ENCODE measurements at places on chromosomes 4 and X.

DNA sequence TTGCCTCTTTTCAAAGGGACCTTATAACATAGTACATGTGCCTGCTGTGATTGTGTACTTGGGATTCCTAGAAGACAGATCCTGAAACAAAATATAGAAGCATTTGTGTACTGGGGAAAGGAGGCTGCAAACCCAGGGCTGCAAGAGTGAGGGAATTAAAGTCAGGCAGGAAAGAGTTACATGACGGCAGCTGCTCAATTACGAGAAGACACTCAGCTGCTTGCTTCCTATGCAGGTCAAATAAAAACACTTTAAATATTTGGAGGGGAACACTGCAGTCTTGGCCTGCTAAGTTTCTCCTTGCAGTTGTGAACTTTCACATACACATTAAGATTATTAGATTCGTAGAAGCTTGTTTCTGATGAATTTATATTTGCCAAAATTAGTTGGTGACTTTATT, 191.9 kb upstream of the CXCL13 start:
- no peak overlapping the region for H3K27ac ChIP-seq
- no peaks in the 10 kb centered on the region for H3K4me1 ChIP-seq
- no peak for DNase-seq
- H3K36me3 ChIP-seq: no peaks in the 10 kb centered on the region

DNA sequence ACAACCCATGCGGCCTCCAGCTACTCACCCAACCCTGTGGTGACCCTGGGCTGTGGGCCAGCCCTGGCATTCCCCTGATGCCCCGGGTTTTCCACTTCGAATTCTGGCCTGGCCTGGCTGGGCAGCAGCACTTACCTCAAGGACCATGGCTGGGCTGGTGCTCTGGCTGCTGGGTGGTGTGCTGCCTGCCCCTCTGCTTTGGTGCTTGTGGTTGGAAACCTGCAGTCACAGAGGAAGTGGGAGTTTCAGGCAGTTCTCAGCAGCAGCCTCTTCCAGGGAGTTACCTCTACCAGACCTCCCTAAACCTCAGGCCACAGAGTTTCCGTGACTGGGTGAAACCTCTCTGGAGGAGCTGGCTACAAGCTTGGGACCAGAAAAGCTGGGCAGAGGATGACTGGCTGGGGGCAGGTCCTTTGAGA, at the start of gene CXCR3:
Gene CXCR3, minus strand, starts transcription at position 209 of the 419 bp plus-strand sequence. Its CDS starts 62 bp downstream, at position 147.
- DNase-seq: no peak
- no peak within 1 kb of the TSS for H3K27ac ChIP-seq
- peaks cover 4% of the 10 kb centered on the region for H3K4me1 ChIP-seq
- no peaks in the 10 kb centered on the region for H3K27me3 ChIP-seq
- no peaks in the 10 kb centered on the region for H3K36me3 ChIP-seq

DNA sequence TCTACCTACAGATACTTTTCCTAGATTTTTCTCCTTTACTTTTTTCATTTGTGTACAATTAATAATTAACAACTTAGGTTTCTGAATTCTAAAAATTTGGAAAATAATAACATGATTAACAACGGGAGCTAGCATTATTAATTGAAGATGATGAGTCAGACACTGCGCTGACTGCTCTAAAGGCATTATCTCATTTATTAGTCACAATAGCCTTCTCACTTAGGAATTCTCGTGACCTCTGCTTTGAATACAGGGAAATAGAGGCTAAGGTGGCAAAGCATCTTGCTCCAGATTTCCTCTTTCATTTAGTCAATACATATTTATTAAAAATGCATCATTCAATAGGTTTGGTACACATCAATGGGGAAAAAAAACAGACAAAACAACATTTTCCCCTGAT, 441.3 kb downstream of the PCDH18 start:
- H3K36me3 ChIP-seq: no peaks in the 10 kb centered on the region
- H3K27me3 ChIP-seq: no peaks in the 10 kb centered on the region
- no peak overlapping the region for H3K4me3 ChIP-seq
- no peaks in the 10 kb centered on the region for H3K4me1 ChIP-seq
- no peak overlapping the region for H3K27ac ChIP-seq

- peak overlapping the region; percentile 47 for H3K4me3 ChIP-seq
- DNase-seq: no peak
- no peaks in the 10 kb centered on the region for H3K27me3 ChIP-seq
Measured at GRCh38 chrX:1336948-1337779, 579 bp downstream of the IL3RA start.

DNA sequence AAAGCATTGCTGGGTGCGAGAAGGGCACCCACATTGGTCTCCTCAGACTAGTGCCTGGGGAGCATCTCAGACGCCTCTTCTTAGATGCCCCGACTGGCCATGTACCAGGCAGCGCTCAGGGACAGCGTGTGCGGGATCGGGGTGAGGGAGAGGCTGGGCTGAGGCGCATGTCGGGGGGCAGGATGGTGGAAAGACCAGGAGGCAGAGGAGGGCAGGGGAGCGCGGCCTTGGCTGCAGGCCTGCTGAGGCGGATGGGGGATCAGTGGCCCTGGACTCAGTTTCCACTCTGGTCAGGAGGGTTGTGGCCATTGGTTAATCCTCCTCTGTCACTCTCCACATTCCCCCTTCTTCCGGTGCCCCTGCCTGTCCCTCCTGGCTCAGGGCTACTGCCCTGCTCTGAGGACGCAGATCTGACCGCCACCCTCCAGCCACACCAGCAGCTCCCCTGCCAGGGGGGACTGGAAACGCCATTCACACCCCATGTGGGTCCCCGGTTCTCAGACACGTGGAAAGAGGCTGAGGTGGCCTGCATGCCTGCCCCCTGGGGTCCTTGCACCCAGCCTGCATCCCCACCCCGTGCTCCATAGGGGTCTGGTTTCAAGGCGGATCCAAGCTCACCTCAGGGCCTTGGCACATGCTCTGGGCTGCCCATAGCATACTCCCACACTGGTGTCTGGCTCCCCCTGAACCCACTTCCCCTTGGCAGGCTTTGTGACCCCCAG, 105.9 kb downstream of the CPZ start:
- no peak overlapping the region for H3K4me3 ChIP-seq
- no peak for DNase-seq
- H3K4me1 ChIP-seq: no peaks in the 10 kb centered on the region
- H3K27me3 ChIP-seq: no peaks in the 10 kb centered on the region
- H3K36me3 ChIP-seq: no peaks in the 10 kb centered on the region

DNA sequence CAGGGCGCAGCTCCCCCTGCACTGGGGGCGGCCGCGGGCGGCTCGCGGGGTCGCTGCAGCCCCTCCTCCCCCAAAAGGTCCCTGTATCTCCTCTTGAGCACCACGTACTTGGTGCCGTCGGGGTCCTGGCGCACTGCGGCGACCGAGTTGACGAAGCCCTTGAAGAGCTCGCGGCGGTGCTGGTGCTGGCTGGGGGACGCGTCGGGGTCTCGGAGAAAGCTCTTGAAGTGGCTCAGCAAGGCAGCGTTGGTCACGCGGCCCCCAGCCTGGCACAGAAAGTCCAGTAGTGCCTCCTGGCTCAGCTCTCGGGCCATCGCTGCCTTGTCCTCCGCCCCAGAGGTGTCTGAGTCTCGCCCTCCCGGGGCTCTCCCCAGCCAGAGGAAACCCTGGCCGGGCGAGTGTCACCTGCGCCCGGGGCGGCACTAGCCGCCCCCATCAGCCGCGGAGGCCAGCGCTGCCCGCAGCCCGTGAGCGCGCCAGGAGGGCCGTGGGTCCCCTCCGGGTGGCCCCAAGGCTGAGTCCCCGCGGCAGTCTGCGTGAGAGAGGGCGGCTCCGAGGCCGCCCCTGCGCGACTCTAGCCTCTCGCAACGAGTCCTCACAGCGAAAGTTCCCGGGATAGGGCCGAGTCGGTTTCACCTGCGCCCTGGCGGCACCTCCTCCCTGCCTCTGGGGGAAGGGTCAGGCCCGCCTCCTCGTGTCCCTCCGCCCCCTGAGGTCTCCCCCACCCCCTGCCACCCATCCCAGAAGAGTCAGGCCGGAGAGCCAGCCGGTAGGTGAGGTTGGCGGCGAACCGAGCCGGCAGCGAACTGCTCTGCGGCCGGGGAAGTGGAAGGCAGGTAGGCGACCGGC, at the start of gene SOWAHB:
Gene SOWAHB, minus strand, starts transcription at position 609 of the 849 bp plus-strand sequence. Its CDS starts 295 bp downstream, at position 314.
- H3K27me3 ChIP-seq: no peaks in the 10 kb centered on the region
- H3K4me3 ChIP-seq: peak within 1 kb of the TSS; percentile 31
- no peak within 1 kb of the TSS for H3K27ac ChIP-seq
- H3K4me1 ChIP-seq: peaks cover 6% of the 10 kb centered on the region

- H3K4me3 ChIP-seq: peak overlapping the region; percentile 74
- H3K27me3 ChIP-seq: no peaks in the 10 kb centered on the region
- H3K4me1 ChIP-seq: no peaks in the 10 kb centered on the region
- H3K36me3 ChIP-seq: no peaks in the 10 kb centered on the region
Measured at GRCh38 chrX:129522184-129523078, 859 bp downstream of the SMARCA1 start.

Measured in testis (tissue), 5 donors.